Activated naive CD4-positive, alpha-beta T cell treated with anti-CD3 and anti-CD28 coated beads, Interleukin-2, amount 50 U/mL, for 72 hours (primary cell): ENCODE measurements at places on chromosomes 5 and 9. TPM values are rescaled to one million over a fixed set of nuclear protein-coding genes. Genes with fewer than 3 reads are reported as not detected.

DNA sequence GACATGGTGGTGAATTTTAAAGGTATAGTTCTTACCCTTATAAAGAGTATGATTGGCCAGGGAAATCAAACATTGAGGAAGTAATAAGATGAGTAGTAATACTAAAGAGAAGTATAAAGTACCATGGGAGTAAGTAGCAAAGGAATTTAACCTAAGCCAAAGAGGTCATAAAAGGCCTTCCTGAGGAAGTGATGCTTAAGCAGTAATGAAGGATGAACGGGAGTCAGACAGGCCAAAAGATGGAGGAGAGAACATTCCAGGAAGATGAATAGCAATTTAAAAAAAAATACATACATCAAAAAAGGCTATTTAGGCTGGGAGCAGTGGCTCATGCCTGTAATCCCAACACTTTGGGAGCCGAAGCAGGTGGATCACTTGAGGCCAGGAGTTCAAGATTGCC, 29.0 kb downstream of the KLHL3 start:
- no peak for DNase-seq

- DNase-seq: no peak
Measured at GRCh38 chr5:26791433-26791832, 247.0 kb downstream of the CDH9 start.

GRCh38 chr5:59146729-59147128, 563.9 kb downstream of the RAB3C start:
- no peak for DNase-seq

DNA sequence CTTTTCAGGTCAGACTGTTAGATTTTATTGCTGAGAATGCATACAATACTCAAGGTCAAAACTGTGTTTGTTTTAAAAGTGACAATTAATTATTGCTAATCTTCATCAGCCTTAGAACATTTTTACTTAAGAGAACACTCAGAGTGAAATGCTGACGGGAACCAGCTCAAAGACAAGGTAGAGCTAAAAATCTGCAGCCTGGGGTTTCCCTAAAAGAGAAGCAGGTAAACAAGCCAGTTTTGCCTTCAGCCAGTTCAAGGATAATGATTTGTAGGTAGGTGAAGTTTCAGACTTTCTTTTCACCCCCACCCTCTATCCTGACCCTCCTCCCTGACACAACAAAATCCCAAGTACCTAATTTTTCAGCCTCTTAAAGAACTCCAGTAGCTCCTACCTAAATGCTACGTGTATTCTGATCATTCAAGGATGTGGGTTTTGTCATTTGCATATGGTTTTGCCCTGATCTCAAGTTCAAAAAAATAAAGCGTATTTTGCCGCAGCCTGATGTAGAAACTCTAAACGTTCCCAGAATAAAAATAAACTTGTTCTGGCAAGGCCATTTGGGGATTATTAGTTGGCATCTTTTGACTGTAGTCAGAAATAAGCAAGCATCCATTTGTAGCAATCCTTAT, 407.2 kb downstream of the EFNA5 start:
- no peak for DNase-seq

- no peak for DNase-seq
Measured at GRCh38 chr9:3868012-3868411, 342.2 kb upstream of the RFX3 start.

- DNase-seq: no peak
Measured at GRCh38 chr9:114364134-114365041, 23.4 kb downstream of the AKNA start.

DNA sequence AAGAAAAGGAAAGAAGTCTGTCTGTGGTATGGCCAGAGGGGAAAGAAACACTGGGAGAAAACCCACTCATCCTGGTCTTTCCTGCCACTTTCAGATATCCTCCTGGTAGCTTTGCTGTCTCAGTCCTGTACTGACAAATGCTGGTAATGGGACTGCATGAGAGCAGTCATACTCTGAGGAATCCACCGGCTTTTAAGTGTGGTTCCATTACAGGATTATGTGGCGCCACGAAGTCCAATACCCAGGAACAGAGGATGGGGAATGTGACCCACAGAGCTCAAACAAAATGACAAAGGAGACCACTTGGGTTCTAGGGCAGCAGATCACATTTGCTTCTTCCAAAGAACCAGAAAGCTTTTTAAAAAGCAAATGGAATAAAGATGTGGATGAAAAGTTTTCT, 26.3 kb upstream of the FBP1 start:
- no peak for DNase-seq

- no peak for DNase-seq
Measured at GRCh38 chr9:77543131-77543822, 104.8 kb downstream of the GNA14 start.

- DNase-seq: no peak
Measured at GRCh38 chr5:81739291-81739690, 11.6 kb downstream of the SSBP2 start.

DNA sequence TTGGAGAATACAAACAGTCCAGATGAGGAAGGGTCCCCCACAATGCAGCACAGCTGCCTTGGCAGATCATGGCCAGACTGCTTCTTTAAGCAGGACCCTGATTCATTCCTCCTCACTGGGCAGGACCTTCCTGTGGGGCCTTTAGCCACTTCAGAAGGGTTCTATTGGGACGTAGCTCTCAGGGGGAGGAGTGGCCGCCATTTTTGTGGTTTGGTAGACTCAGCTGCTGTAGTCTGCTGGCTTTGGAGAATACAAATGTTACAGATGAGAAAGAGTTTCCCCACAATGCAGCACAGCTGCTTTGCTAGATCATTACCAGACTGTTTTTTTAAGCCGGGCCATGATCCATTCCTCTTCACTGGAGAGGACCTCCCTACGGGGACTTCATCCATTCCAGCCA, 57.4 kb downstream of the TMEM38B start:
- DNase-seq: no peak

DNA sequence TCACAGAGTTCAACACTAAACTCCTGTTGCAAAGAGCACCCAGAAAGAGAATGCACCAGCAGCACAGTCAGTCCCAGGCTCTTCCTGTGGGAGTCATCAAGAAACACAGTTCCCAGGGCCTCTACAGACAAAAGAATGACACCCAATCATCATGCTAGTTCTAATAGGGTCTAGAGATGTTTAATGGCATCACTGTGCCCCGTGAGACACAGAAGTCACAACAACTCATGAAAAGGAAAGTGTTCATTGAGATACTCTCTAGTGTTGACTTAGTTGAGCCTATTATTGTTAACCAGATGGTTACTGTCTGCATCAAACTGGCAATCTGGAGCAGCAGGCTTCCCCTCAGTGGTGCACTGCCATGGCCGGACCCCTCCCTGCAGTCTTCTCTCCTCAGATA, 1.6 kb downstream of the KLHL3 start:
- DNase-seq: no peak

GRCh38 chr9:128707446-128707845, 5.1 kb downstream of the PKN3 start:
- no peak for DNase-seq

DNA sequence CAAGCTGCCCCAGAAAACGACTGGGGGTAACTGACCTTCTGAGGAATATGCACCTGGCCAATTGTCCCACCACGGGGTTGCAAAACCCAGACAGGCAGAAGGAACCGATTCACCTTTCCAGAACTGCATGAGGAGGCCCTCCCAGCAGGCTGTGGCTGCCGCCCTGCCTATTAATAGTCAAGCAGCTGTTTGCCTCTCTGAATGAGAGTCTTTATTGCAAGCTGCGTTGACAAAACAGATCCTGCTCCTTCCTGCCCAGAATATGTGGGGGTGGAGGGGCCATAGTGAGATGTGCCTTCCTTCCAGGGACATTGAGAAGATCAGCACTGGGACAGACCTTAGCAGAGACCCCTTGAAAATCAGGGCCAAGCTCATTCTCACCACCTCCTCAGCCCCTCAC, 18.3 kb upstream of the TCOF1 start:
- DNase-seq: no peak

DNA sequence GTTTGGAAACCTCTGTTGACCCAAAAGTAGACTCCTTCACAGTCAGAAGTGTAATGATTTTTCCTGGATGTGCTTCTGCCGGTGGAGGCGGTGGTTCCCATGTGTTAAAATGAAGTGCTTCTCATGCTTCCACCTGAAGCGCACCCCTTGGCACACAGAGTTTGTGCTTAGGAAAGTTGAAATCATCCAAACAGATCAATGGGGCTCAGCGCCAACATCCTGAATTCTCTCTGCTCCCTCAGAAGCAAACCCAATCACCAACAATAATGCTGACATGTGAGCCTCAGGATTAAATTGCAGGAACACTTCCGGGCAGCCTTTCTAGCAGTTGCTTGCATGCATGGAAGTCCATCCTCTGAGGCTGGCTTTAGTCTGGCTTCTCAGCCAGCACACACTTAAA, 71.0 kb downstream of the MED10 start:
- no peak for DNase-seq

Gene GABRA1
- not detected for total RNA-seq

Gene PCDHA9
- total RNA-seq: not detected

Gene PPP2R2B
- total RNA-seq: 1.8 TPM

Gene IFNA13
- total RNA-seq: not detected

Gene SH3GL2
- not detected for total RNA-seq
